KBM-7 (cell line): ENCODE measurements at places on chromosomes 16 and 17.

GRCh38 chr17:62739645-62740388 is 68.3 kb downstream of the MARCHF10 start:
- no peak for DNase-seq

DNA sequence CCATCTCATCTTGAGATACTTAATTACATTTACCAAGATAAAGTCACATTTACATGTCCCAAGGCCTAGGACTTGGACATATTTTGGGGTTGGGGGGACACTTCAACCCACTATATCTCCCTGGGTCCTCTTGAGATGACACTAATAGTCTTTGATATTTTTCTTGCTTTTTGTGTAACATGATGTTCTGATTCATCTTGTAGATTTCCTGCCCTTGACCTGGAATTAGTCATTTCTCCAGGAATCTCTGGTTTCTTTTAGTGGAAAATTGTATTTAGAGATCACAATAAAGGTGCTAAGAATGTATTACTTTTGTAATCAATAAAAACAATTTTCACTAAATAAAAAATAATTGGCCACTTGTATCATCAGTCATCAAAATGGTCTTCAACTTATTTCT is 157.3 kb downstream of the VPS53 start:
- DNase-seq: no peak

GRCh38 chr16:74698222-74698621 is 2.4 kb downstream of the MLKL start:
- no peak for DNase-seq

DNA sequence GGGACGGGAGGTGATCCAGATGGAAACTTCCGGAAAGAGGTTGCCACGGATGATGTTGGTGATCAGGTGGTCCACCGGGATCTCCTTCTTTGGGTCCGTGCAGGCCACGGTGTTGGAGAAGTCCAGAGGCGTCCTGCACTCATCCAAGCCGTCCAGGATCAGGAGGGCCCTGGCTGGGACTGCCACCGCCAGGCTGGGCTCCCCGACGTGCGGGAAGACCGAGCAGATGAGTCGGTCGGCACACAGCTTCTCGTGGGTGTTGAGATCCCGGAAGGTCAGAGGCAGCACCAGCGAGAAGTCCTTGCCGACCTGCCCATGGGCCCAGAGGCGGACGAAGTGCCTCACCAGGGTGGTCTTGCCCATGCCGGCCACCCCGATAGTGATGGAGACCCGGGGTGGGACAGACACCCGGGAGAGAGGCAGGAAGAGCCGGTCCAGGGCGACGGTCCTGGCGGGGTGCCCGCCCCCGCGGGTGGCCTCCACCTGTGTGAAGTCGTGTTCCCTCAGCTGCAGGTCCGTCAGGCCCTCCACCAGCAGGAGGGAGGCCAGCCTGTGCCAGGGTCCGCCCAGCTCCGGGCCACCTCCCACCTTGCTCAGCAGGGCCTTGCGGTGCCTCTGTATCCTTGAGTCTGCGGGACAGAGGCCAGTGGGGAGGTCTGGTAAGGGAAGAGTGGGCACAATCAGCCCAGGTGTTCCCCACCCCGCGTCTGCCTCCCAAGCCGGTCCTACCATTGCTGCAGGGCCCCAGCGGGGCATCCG is 12.9 kb downstream of the NLRC3 start:
- no peak for DNase-seq

DNA sequence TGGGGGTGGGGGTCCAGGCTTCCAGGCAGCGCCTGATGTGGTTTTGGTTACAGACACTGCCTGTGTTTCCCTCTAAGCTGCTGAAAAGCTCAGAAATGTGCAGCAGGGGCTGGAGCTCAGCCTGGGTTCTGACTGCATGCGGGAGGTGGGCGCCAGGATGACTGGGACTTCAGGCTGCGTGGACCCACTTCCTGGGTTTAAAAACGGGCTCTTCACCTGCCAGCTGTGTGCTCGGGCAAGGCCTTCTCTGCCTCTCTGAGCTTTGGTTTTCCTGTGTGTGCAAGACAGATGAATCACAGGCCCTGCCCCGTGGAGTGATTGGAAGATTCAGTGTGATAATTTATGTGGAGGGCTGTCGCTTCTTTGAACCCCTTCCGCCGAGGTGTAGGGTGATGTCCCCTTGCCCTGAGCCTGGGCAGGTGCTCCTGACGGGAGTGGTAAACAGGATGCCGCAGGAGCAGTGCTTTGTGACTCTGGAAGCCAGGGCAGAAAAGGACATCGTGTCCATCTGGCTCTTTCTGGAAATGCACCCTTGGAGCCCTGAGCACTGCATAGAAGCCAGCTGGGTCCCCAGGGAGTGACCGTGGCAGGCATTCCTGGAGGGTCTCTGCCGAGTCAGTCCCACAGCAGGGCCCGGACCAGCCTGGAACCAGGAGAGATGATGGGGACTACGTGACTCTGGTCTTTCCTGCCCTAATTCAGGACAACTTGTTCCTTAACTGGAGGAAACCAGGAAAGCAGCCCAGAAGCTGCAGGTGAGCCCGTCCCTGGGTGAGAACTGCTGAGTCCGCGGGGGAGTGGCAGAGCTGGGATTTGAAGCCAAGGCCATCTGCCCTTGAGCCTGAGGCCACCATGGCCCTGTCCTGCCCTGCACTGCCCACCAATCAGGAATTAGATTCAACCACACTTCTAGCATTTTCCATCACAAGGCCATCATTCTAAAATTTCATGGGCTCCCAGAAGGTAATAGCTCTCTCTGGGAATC is 28.5 kb upstream of the SLC7A5 start:
- no peak for DNase-seq
